HepG2 (cell line): ENCODE measurements at places on chromosomes 6 and 20. TPM values are rescaled to one million over a fixed set of nuclear protein-coding genes. Genes with fewer than 3 reads are reported as not detected.

DNA sequence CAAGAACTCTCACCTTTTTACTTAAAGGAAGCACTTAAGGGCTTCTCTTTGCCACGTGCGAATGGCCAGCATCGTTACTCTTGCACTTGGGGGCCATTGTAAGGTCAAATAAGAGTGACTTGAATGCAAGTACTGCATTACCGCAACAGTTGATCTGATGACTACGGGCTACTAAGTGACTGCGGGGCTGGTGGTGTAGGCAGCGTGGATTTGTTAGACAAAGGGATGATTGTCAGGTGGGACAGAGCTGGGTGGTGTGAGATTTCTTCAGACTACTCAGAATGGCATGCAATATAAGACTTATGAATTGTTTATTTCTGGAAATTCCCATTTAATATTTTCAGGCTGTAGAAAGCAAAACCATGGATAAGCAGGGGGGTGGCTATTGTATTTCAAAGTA lies 199.7 kb upstream of the UST start:
- DNase-seq, result no peak

DNA sequence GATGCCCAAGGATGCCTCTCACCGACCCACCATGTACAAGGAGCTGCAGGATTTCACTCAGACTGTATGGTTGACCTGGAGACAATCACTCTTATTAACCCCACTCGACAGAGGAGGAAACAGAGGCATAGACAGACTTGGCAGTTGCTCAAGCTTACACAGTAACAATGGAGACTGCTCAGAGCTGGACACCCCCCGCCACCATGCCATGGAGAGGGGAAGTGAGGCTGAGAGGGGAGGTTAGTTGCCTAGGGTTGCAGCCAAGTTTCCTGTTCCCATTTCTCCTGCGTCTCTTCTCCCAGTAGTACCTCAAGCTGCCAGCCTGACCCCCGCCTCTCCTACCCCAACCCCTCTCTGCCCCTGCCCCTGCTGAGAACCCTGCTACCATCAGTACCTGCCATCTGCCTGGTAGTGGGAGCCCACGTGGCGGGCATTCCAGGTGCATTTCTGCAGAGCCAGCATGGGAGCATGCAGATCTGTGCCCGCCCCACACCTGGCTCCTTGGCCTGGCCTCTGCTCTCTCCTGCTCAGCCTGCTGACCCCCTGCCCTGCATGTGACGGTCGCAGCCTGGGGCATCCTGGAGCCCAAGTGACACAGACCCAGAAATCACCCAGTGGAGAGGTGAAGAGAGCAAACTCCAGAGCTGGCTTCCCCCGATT lies 157.7 kb downstream of the PREX1 start:
- no peak for DNase-seq

The ZSWIM3 gene
- 5.8 and 7.3 TPM in 2 replicates for total RNA-seq

The LAMA2 gene
- 0.11 and 0.91 TPM in 2 replicates for total RNA-seq

The MUC22 gene
- not detected in 2 replicates for total RNA-seq
